ENCODE measurements at places on chromosomes 16 and 17.

- DNase-seq = no peak
Observed at GRCh38 chr17:29723278-29724047, 100.8 kb upstream of the CORO6 start.

- DNase-seq = no peak
Observed at GRCh38 chr16:82585675-82586074, 41.1 kb upstream of the CDH13 start.

DNA sequence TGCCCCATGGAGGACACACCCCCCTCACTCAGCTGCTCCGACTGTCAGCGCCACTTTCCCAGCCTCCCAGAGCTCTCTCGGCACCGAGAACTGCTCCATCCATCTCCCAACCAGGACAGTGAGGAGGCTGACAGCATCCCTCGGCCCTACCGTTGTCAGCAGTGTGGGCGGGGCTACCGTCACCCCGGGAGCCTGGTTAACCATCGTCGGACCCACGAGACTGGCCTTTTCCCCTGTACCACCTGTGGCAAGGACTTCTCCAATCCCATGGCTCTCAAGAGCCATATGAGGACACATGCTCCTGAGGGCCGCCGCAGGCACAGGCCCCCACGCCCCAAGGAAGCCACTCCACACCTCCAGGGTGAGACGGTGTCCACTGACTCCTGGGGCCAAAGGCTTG is 2.1 kb downstream of the ZNF646 start:
- no peak for DNase-seq

DNA sequence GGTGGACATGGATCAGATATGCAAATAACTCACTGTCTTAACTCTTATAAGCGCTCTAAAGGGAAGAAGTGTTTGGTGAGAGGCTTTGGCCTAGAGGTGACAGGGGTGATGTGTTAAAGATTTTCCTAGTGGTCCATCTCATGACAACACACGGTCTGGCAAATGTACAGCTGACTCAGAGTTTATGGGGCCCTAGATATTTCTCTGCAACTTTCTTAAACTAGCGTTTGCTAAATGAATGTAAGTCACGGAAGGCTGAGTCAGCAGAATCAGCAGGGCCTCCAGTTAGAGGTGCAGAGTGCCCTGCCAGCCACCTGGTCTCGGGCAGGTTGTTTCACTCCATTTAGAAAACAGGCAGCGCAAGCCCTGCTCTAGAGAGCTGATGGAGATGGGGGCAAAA is 40.1 kb downstream of the CLEC16A start:
- DNase-seq = no peak

GRCh38 chr16:10937068-10937859 is 5.0 kb downstream of the DEXI start:
- no peak for DNase-seq

- no peak for DNase-seq
Observed at GRCh38 chr16:75506107-75506506, 10.9 kb upstream of the CHST6 start.

GRCh38 chr16:17387256-17387655 is 83.5 kb downstream of the XYLT1 start:
- DNase-seq = no peak

GRCh38 chr17:35051579-35052240 is 11.8 kb downstream of the RFFL start:
- DNase-seq = no peak

GRCh38 chr17:72955391-72956140 is 136.9 kb downstream of the SLC39A11 start:
- DNase-seq = no peak

GRCh38 chr17:72510351-72511016 is 389.7 kb downstream of the SOX9 start:
- DNase-seq = no peak

- DNase-seq = no peak
Observed at GRCh38 chr16:25707982-25708583, 16.3 kb downstream of the HS3ST4 start.

GRCh38 chr17:79531191-79532095 is 79.4 kb downstream of the RBFOX3 start:
- DNase-seq = no peak

- no peak for DNase-seq
Observed at GRCh38 chr17:64008830-64009229, 10.7 kb downstream of the PRR29 start.

- no peak for DNase-seq
Observed at GRCh38 chr16:78220571-78220970, 121.1 kb downstream of the WWOX start.

DNA sequence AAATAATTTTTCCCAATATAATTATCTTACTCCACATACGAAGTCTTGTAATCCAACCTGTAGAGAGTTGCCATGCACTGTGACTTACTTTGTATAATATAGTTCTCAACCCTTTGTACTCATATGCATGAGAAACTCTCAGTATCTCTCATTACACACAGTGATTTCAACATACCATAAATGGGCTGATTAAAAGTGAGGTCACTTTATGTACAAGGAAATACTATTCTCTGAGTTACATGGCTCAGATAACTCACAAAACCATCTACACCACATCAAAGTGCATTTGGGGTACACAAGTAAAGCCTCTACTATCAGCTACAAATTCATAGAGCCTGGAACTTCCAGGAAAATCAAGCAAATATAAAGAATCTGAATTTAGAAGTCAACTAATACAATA is 27.9 kb downstream of the SLFN12 start:
- no peak for DNase-seq

DNA sequence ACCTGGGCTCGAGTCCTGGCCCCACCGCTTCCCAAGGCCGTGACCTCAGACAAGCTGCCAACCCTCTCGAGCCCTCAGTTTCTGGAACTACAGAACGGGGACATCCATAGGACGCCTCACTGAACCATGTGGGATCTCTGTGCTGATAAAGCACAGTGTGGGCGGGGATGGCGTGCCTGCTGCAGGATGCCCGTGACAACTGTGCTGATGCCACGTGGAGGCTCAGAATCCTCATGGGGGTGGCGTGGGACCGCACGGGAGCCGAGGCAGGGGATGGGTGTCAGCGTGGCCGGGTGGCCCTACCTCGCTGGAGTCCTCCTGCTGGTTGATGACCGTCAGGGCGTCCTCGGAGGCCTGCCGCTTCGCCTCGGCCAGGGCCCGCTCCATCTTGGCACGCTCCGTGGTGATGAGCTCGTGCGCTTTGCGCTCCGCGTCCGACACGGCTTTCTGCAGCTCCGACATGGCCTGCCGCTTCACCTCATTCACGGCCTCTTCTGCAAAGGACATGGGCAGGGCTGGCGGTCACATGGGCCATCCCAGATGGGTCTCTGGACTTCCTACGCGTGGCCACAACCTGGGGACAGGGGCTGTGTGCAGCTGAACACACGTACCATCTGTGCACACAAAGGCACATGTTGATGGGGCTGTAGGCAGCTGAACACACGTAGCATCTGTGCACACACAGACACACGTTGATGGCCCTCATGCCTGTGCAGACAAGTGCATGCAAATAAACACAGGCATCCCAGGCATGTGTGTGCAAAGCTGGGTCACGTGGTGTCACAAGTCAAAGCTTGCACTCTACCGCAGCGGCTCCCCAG is 12.7 kb upstream of the PABPN1L start:
- no peak for DNase-seq

GRCh38 chr17:80816241-80817103 is 175.2 kb upstream of the CHMP6 start:
- DNase-seq = no peak

GRCh38 chr17:50044483-50044882 is 11.4 kb upstream of the ITGA3 start:
- no peak for DNase-seq

- DNase-seq = no peak
Observed at GRCh38 chr17:82875407-82875856, 35.6 kb upstream of the ZNF750 start.

GRCh38 chr16:48511071-48511540 is 98.9 kb downstream of the N4BP1 start:
- peak; percentile 36 for DNase-seq

DNA sequence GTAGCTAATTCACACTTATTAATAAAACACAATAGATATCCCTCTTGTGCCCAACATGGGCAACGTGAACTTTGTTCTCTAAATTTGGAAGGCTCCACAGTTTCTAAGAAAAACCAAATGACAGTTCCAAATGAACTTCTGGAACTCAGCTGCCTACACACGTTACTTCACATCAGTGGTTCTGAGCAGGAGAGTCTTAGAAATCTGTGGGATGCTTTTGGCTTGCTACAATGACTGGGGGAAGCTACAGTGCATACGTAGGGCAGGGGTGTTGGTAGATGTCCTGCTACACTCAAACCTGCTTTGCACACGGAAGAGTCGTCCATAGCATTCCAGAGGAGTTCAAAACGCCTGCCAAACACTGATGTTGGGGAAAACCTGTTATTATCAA is 8.0 kb downstream of the TXNDC11 start:
- no peak for DNase-seq

DNA sequence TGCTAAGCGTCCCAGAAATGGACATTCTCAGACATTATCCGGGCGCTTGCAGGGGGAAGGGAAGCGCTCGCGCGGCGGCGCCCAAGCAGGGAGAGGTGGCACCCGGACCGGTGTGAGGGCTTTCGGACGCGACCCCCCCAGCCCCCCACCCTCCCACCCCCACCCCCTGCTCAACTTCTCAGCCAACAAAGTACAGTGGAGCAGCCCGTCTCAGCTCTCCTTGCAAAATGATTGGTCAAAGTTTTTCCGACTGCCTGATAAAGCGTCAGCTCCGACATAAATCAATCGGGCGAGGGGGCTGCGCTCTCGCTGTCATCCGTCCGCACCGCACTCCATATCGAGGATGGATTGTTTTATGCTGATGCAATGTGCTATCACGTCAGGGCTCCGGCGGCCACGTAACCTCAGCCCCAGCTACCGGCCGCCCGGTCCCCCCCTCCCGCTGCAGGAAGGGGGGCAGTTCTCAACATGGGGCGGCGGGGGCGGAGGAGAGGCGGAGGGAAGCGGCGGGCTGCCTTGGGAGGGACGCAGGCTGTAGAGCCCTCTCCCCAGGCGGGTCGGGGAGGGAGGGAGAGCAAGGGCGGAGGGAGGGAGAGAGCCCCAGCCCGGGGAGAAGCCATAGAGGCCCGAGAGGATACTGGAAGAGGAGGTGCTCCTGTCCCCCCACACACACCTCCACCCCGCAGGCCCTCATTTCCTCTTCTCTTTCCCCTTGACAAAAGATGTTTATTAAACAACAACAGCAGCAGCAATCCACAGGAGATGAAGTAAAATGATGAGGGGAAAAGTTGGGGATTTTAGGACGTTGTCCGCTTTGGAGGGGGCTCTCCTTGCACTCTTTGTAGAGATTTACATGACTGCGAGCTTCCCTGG is at the start of gene HOXB9:
Gene HOXB9 (minus strand): TSS at position 114 of the 873 bp plus-strand sequence. CDS start 89 bp downstream, at position 25.
- DNase-seq = no peak

- no peak for DNase-seq
Observed at GRCh38 chr17:76233588-76234353, 6.5 kb downstream of the RNF157 start.

- DNase-seq = no peak
Observed at GRCh38 chr16:49838441-49839016, 17.4 kb downstream of the ZNF423 start.

DNA sequence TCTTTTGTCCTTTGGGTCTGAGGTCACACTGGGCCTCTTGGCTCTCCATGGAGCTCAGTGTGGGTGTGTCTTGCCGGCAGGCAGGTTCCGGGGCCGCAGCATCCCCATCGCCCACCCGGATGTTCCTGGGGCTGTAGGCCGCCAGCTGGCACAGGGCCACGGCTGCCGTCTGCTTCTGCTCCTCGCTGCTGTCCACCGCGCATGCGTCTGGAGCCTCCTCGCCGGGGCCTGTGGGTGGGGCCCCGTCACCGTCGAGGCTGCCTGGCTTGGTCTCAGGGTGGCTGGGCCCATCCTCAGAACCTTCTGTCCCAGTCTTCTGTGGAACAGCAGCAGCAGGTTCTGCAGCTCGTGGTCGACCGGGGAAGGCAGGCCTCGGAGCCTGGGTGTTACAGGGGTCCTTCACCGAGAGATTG is 9.6 kb downstream of the ZNF750 start:
- DNase-seq = no peak

DNA sequence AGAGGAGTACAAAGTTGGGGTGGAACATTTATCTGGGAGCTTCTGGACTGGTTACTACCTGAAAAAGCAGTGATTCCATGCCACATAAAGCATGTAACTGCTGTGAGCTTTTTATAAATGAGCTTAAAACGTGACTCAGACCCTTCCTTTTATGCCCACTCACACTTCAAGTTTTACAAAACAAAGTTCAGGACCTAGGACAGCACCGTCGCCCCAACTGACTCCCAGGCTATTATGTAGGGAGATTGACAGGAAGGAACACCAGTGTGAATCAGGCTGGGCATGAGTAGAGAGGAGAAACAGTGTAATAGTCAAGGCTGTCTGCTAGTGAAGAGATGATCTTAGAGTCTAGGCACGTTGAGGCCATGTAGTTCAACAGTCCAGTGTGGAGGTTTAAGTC is 91.6 kb upstream of the DNAH9 start:
- DNase-seq = peak; percentile 64

DNA sequence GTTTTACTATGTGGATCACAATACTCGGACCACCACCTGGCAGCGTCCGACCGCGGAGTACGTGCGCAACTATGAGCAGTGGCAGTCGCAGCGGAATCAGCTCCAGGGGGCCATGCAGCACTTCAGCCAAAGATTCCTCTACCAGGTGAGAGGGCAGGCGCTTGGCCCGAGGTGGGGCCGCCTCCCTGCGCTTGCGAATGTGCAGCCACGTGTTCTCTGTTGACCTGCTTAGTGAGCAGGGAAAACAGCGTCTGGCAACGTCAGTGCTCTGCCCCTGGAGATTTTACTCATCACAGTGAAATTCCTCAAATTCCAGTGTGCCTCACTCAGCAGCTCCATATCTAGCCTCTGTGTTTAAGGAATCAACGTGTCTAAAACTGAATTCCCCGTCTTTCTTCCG is 33.4 kb upstream of the CLEC18A start:
- peak; percentile 57 for DNase-seq

All from NT2/D1 (cell line).